ENCODE measurements at places on chromosomes 11 and 22. TPM values are rescaled to one million over a fixed set of nuclear protein-coding genes. Genes with fewer than 3 reads are reported as not detected.

The RIBC2 gene
- total RNA-seq: not detected

The FAM83F gene
- total RNA-seq: 18.7 TPM

The XKR3 gene
- total RNA-seq: not detected

The RAPSN gene
- total RNA-seq: not detected

DNA sequence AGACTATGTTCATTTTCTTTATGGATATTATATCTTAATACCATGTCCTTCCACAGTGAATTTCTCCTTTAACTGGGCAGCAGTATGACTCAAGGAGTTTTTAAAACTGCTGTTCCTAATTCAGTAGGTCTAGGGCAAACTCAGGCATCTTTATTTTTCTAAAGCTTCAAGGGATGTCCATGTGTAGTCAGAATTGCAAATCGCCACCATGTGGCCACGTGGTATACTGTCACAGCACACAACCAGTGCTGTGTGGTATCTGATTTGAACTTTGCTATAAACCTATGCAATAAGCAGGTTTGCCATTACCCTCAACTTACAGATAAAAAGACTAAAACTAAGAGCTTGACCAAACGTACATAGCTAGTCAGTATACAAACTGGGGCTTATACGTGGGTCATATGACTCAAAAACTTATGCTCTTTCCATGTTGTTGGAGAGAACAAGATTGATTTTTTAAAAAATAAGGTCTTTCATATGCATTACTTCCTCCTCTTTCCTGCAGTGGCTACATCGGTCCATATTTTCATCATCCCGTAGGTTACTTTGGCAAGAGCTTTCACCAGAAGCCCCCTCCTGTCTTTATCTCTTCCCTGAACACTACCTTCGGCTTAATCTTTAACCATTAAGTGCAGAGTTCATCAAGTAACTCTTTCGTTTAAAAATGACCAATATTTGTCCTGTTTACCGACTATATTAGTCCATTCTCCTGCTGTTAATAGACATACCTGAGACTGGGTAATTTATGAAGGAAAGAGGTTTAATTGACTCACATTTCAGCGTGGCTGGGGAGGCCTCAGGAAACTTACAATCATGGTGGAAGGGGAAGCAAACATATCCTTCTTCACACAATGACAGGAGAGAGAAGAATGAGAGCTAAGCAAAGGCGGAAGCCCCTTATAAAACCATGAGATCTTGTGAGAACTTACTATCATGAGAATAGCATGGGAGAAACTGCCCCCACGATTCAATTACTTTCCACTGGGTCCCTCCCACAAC lies 8.0 kb upstream of the HTATIP2 start:
- H3K36me3 ChIP-seq: no peaks in the 10 kb centered on the region
- H3K4me3 ChIP-seq: no peak overlapping the region
- H3K27ac ChIP-seq: no peak overlapping the region
- H3K27me3 ChIP-seq: no peaks in the 10 kb centered on the region
- DNase-seq: peak; percentile 51
- H3K4me1 ChIP-seq: peaks cover 14% of the 10 kb centered on the region

The OR1S2 gene
- not detected for total RNA-seq

The SMPD1 gene
- 27.7 TPM for total RNA-seq

GRCh38 chr11:8039530-8040260 lies 41.3 kb upstream of the TUB start:
- no peak overlapping the region for H3K4me3 ChIP-seq
- H3K27me3 ChIP-seq: no peaks in the 10 kb centered on the region
- DNase-seq: no peak
- no peak overlapping the region for H3K27ac ChIP-seq

The GUCY1A2 gene
- 0.37 TPM for total RNA-seq

DNA sequence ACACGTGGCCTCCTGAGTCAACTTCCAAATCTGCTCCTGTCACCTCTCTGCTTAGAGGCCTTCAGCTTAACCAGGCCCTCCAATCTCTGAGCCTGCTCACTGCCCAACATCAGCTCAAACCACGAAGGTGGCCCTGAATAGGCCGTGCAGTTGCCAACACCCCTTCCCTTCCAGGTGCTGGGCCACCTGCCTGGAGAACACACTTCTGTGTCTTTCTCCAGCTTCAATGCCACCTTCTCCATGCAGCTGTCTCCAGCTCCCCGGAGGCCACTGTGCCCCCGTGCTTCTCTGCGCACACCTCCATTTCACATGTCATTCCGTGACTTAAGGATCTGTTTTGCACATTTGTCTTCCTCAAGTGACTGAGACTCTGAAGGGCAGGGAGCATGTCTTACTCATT lies 5.3 kb downstream of the RELA start:
- H3K27ac ChIP-seq: no peak overlapping the region
- no peaks in the 10 kb centered on the region for H3K36me3 ChIP-seq
- peaks cover 31% of the 10 kb centered on the region for H3K4me1 ChIP-seq

- DNase-seq: no peak
- no peak overlapping the region for H3K27ac ChIP-seq
- H3K27me3 ChIP-seq: no peaks in the 10 kb centered on the region
- H3K36me3 ChIP-seq: no peaks in the 10 kb centered on the region
- no peaks in the 10 kb centered on the region for H3K4me1 ChIP-seq
These were observed 121.5 kb downstream of the CHST1 start for GRCh38 chr11:45543808-45544422.

The SCGB1C1 gene
- total RNA-seq: not detected

The GAB4 gene
- not detected for total RNA-seq

- DNase-seq: no peak
- H3K36me3 ChIP-seq: no peaks in the 10 kb centered on the region
- H3K4me1 ChIP-seq: no peaks in the 10 kb centered on the region
- no peaks in the 10 kb centered on the region for H3K27me3 ChIP-seq
- H3K27ac ChIP-seq: no peak overlapping the region
- H3K4me3 ChIP-seq: no peak overlapping the region
These were observed 360.3 kb upstream of the SYN3 start for GRCh38 chr22:33418484-33418883.

- H3K27ac ChIP-seq: no peak overlapping the region
- H3K4me1 ChIP-seq: no peaks in the 10 kb centered on the region
- no peaks in the 10 kb centered on the region for H3K36me3 ChIP-seq
These were observed 66.2 kb downstream of the ALX4 start for GRCh38 chr11:44243595-44244343.

DNA sequence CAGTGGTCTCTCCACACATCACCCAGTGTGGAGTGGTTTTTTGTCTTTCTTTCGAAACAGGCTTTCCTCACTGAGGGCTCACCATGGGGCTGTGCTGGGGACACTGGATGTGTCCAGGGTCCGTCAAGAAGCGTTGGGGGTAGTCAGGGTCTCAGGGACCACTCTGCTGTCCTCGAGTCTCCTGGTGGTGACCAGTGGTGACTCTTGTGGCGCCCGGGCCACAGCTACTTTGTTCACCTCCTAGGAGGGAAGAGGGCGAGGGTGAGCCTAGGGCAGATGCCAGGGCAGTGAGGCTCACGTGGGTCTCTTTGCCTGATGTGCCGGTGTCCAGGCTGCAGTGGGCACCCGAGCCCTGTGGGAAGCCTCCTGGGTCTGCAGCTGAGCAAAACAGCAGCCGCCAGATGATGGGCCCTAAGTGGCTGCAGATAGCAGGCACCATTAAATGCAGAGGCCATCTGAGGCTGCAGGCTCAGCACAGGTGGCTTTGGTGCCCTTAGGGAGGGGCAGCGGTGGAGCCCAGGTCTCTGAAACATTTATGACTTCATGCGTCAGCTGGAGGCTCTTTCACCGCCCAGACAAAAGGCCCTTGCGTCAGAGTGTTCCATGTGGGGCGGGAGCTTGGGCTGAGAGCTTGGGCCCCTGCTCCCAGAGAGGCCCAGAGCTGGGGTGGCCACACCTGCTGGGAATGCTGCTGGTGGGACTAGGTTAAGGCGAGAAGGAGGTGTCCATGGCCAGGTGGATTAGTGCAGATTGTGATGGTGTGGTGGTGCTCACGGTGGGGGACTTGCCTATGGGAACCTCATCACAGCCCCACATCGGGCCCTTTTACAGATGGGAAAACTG lies 29.5 kb downstream of the KCNQ1 start:
- no peak overlapping the region for H3K4me3 ChIP-seq
- no peaks in the 10 kb centered on the region for H3K27me3 ChIP-seq
- H3K27ac ChIP-seq: peak overlapping the region; percentile 12
- H3K36me3 ChIP-seq: no peaks in the 10 kb centered on the region
- peak; percentile 75 for DNase-seq
- no peaks in the 10 kb centered on the region for H3K4me1 ChIP-seq

GRCh38 chr11:129302386-129303101 lies 73.1 kb upstream of the BARX2 start:
- H3K4me1 ChIP-seq: no peaks in the 10 kb centered on the region
- H3K36me3 ChIP-seq: no peaks in the 10 kb centered on the region
- no peak overlapping the region for H3K27ac ChIP-seq
- no peaks in the 10 kb centered on the region for H3K27me3 ChIP-seq
- no peak overlapping the region for H3K4me3 ChIP-seq

The MS4A7 gene
- total RNA-seq: 5.6 TPM

GRCh38 chr11:117191680-117192400 lies 7.3 kb upstream of the TAGLN start:
- peaks cover 21% of the 10 kb centered on the region for H3K36me3 ChIP-seq
- no peaks in the 10 kb centered on the region for H3K27me3 ChIP-seq
- no peak for DNase-seq
- H3K4me3 ChIP-seq: no peak overlapping the region
- peaks cover 20% of the 10 kb centered on the region for H3K4me1 ChIP-seq

DNA sequence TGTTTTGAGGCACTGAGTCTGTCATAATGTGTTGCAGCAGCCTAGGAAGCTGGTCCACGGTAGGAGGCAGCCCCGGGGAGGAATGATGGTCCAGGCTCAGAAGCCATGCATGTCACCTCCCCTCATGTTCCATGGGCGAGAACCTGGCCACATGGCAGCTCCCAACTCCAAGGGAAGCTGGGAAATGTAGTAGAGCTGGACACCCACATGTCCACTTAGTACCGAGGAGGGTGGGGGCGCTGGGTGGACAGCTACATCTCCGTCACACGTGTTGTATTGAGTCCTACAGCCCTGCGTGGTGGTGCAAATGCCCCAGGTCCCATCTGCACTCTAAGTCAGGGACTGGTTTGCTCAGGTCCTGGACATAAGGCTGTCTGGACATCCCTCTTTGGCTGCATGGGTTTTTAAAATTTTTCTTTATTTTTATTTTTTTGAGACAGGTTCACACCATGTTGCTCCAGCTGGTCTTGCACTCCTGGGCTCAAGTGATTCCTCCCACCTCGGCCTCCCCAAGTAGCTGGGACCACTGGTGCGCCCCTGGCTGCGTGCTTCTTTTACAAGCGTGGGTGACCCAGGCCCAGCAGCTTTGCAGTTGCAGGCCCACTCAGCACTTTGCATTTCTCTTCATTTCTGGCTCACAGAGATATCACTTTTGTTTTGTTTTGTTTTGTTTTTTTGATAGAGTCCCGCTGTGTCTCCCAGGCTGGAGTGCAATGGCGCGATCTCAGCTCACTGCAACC lies 3.9 kb upstream of the CTTN start:
- H3K36me3 ChIP-seq: no peaks in the 10 kb centered on the region
- no peaks in the 10 kb centered on the region for H3K4me1 ChIP-seq
- no peak overlapping the region for H3K27ac ChIP-seq
- DNase-seq: no peak

GRCh38 chr11:112156153-112156955 lies 7.5 kb downstream of the IL18 start:
- no peak overlapping the region for H3K4me3 ChIP-seq
- H3K4me1 ChIP-seq: no peaks in the 10 kb centered on the region
- no peak overlapping the region for H3K27ac ChIP-seq

- H3K27ac ChIP-seq: peak overlapping the region; percentile 89
- H3K4me3 ChIP-seq: no peak overlapping the region
- H3K4me1 ChIP-seq: peaks cover 50% of the 10 kb centered on the region
- H3K36me3 ChIP-seq: no peaks in the 10 kb centered on the region
- no peaks in the 10 kb centered on the region for H3K27me3 ChIP-seq
These were observed 27.7 kb upstream of the TP53I11 start for GRCh38 chr11:44978274-44978960.
